ENCODE measurements at places on chromosomes 12 and 14.
A peak's percentile ranks its signal among the peaks of the same experiment; 100 is the strongest.

- no peak for DNase-seq
Observed at GRCh38 chr12:75909714-75910656, 121.6 kb downstream of the PHLDA1 start.

GRCh38 chr14:42130815-42131214, 524.1 kb downstream of the LRFN5 start:
- no peak for DNase-seq

- peak; percentile 91 for DNase-seq
Observed at GRCh38 chr12:2284857-2285256, 232.1 kb downstream of the CACNA1C start.

- DNase-seq, result no peak
Observed at GRCh38 chr12:386651-387050, 2.5 kb downstream of the KDM5A start.

DNA sequence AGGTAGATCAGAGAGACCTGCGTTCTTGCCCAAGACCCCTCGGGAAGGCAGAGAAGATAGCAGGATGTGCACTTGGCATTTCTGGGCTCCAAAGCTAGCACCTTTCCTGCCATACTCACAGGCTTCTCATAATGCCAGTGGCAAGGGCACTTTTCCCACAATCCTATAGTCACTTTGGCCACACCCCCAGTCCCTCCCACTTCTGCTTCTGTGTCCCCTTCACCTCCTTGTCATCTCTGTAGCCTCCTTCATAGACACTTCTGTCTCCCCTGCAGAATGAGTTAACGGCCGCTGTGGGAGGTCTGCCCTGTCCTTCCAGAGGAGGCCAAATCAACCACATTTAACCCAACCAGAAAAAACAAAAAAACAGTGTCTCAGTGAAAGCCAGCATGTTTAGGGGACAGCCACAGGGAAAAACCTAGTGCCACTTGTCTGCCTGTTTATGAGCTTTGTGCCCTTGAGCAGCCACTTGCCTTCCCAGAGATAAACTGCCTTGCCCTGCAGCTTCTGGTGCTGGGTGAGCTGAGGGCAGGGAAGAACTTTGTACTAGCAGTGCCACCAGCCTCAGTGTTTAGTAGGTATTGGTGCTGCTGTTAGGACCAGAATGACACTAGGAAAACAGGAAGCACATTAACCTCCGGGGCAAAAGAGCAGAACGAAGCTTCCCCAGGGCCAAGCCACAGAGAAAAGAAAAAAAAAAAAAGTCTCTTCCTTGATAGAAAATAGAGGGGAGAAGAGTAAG, 193.0 kb upstream of the PWP1 start:
- peak; percentile 9 for DNase-seq

DNA sequence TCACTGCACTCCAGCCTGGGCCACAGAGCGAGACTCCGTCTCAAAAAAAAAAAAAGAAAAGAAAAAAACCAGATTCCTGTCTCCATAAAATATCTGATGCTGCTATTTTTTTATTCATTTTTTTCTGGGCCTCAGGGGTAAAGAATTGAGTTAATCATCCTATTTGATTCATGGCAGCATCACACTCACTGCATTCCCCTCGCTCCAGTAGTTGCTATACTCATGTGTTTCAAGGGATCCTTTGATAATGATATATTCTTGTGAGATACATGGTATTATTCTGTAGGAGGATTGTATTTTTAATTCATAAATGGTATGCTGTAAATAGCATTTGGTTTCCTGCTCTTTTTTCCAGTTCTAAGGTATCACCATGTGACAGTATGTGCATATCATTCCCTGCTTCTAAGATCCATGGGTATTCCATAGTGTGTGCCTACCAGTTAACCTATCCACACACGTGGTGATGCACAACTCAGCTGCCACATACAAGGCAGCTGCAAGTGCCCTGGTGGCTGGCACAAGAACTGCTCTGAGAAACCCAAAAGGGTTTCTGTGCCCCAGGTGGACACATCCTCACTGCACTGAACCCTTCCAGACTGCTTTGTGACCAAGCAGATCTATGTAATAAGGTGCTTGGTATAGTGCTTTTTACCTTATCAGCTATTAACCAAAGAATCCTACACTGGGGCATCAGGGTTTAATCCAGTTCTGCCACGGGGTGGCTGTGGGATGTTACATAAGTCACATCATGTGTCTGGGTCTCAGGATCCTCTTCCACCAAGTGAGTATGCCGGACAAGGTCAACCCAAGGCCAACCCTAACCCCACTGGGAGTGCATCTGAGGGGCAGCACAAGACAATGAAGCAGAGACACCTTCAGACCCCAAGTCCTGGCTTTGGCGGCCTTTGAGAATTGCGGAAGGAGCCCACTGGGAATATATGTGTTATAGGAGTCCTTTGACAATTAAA, 74.6 kb downstream of the ZFP36L1 start:
- peak; percentile 21 for DNase-seq

- DNase-seq, result no peak
Observed at GRCh38 chr12:3187846-3188770, 110.9 kb downstream of the TSPAN9 start.

DNA sequence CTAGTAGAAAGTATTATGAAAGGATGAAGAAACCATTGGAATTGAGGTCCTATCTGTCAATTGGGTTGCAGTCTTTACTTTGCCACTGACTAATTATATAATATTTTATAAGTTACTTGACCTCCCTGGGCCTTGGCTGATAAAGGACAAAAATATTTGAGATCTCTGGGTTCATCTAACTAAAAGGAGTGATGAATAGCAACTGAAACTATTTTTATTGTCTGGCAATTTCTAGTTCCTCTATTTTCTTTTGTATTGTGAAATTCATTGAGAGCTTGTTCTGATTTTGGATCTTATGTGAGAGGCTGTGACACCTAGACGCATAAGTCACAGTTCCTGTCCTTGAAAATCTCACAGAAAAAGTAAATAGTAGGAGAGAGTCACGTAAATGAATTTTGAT, 415.7 kb upstream of the ATP2B1 start:
- DNase-seq, result no peak

DNA sequence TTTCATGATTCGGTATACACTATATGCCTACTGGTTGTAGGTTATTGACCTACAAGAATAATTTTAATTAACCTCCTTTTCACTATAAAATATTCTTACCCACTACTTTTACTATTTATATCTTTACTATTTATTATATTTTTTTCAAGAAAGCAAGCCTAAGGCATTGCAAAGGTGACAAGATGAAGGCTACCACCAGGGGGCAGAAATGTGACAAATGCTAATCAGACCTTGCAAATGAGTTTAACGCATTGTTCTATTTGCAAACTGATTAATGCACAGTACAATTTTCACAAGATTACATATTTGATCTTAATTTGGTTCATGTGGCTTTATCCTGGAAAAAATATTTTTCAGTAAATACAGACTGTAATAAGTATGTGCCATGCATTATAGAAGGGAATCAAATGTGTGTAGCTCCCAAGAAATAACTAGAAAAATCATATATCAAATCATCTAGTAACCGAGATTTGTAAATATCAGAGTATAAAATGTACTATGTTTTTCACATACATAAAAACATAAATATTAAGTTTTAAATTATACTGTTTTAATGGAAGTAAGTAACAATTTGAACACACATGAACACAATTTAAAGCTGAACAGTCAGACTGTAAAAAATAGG, 107.0 kb downstream of the ADAMTS20 start:
- peak; percentile 80 for DNase-seq

- no peak for DNase-seq
Observed at GRCh38 chr14:86646125-86646524, 1116.2 kb downstream of the FLRT2 start.

GRCh38 chr12:56591126-56591525, 39.0 kb downstream of the BAZ2A start:
- DNase-seq, result peak; percentile 47

DNA sequence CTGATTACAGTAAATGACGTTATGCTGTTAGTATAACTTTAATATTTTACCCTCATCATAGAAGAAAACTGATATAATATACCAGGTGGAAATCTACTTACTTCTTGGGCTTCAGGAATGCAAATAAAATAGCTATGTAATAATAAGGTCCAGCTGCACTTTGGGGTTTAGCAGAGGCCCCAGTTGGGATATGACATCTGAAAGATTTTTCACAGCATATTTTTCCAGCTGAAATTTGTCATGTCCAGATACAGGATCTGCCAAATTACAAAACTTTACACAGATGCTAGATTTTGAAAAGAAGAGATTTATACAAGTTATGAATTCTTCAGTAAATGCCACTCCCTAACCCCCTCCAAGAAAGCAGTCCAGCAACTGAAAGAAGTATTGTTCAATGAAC, 29.2 kb upstream of the DCN start:
- no peak for DNase-seq

GRCh38 chr14:70830998-70831781, 21.9 kb upstream of the MAP3K9 start:
- DNase-seq, result no peak

- no peak for DNase-seq
Observed at GRCh38 chr14:34015383-34015782, 64.5 kb upstream of the EGLN3 start.

DNA sequence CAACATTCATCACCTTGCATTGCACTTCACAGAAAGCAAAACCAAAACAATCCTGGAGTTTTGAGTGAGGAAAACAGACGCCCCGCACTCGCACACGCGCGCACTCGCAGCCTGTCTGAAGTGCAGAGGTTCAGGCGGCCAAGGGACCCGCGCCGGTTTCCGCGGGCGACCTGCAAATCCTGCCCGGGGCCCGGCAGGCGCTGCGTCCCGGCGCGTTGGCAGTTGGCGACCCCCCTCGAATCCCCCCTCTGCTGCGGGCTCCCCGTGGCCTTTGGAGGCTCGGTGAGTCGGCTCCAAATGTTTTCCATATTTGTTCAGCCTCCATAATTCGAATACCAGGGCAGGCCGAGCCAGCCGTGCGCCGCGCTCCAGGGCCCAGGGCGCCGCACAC, at the start of gene SSPN:
SSPN (plus strand) TSS at position 324 of the 391 bp plus-strand sequence. CDS start 100 bp downstream, outside the sequence.
- DNase-seq, result peak; percentile 60

- DNase-seq, result peak; percentile 67
Observed at GRCh38 chr14:94769391-94770250, at the start of gene GSC. Gene GSC, minus strand, starts transcription at chr14:94770113. Its CDS starts 98 bp downstream, at chr14:94770015.
